ENCODE measurements at places on chromosomes 2 and 18.
A peak's percentile ranks its signal among the peaks of the same experiment; 100 is the strongest.

GRCh38 chr18:26546170-26546874 lies 2.0 kb downstream of the KCTD1 start:
- DNase-seq, result no peak

- DNase-seq, result no peak
Observed at GRCh38 chr18:47748093-47748796, 182.2 kb downstream of the SMAD2 start.

- no peak for DNase-seq
Observed at GRCh38 chr18:6355789-6356589, 58.7 kb downstream of the L3MBTL4 start.

DNA sequence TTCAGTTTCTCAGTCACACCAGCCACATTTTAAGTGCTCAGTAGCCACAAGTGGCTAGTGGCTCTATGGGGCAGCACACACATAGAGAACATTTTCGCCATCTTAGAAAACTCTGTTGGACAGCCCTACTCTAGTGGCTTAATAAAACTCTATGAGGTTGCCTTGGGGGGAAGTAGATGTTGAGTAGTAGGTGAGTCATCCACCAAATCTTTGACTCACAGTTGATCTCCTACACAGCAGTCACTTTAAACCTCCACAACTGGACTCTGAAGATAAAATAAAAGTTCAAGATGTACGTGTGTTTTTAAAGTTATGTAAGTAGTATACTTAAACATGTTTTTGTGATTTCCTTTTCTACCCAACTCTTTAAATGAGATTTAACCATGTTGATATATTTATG lies 379.0 kb downstream of the SETBP1 start:
- peak; percentile 9 for DNase-seq

DNA sequence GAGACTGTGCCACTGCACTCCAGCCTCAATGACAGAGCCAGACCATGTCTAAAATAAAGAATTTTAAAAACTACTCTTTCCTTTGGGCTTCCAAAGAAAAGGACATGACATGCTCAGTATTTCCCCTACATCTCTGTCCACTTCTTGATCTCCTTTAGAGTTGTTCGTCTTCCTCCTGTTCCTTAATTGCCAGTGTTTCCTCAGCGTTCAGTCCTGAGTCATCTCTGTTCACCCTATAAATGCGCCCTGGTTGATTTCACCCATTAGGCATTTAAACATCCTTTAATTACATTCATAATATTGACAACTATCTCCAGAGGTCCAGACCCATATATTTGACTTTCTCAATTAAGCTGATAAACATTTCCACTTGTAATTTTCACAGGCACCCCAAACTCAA lies 64.0 kb downstream of the AAK1 start:
- no peak for DNase-seq

DNA sequence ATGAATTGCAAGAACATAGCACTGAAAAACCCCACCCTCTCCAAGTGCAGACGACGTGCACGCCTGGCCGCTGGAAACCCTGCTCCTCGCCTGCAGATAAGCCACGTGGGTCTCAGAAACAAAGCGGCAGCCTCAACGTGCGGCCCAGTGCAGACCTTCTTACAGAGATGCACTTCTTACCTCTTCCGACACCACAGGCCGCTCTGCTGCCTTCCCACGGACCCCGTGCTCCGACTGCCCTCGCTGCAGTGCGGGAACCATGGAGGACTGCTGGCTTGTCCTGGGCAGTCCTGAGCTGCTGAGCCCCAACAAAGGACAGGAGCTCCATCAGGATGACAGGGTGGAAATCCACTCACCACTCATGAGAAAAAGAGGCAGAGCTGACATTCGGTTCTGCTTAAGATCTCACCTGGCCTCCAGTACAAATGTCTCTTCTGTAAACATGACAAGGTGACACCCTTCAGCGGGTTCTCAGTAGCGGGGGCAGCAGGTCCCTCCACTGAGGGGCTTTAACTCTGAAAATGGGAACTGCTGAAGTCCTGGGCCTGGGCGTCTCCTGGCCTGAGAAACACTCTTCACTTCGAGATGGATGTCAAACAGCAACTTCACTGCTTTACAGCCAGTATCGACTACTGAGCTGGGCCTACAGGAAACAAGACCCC lies 6.2 kb downstream of the COPS9 start:
- no peak for DNase-seq

GRCh38 chr2:179268277-179268925 lies 3.8 kb upstream of the SESTD1 start:
- no peak for DNase-seq

DNA sequence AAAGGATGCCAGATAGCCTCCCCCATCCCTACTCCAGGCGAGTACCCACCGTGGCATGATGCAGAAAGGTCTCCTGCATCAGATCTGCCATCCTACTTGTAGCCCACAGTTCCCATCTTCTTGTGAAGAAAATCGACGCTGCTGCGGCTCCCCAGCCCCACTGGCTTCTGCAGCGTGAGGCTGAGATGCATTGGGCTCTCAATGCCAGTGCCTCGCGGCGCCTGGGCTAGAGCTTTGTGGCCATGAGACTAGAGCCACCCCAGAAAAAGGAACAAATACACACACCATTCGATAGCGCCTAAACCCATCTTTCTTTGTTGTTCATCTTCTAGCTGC lies 2.8 kb downstream of the NOL4 start:
- no peak for DNase-seq

DNA sequence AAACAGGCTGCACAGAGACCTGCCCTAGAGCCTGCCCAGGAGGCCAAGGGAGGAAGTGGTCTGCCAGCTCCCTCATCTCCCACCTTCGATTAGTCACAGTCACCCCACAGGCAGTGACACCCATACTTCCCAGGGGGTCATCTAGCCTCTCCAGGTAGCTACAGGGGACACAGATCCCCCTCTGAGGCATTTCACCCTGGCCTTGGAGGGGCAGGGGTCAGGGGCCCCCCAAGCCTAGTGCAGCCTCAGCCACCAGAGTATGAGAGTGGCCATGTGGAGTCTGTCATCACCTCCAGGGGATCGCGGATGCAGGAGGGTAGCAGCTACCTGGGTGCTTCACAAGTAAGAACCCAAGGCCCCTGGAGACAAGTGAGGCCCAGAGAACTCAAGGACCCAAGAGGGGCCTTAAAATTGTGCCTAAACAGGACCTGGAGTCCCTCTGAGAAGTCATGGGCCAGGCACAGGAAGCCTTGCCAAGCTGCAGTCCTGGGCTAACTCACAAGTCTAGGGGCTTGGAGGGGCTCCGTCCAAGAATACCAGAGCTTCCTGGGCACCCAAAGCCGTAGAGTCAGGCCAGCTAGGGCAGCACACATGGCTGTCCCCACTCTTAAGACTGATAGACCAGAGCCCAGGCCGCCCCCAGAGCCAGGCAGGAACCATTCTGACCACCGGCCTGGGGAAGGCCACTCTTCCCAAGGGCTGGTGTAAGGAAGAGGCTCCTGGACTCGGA lies 354.3 kb upstream of the ID2 start:
- no peak for DNase-seq

GRCh38 chr2:157363612-157364101 lies 38.0 kb upstream of the ERMN start:
- no peak for DNase-seq

GRCh38 chr2:78648558-78648957 lies 376.9 kb upstream of the REG3G start:
- DNase-seq, result no peak

DNA sequence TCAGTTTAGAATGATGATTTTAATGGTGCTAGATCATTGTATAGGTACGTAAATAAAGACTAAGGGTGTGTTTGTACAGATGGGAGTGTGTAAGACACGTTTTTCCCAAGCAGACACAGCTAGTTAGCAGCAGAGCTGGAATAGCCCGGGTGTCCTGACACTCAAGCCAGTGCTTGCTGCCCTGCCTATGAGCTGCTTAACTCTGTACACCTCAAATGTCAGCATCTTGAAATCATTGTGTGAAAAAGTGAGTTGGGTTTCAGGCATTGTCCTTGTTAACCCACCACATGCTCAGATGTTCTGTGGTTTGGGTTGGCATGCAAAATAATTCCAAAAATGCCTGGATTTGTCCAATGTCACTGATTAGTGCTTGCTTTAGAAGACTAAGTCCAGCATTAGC lies 13.0 kb upstream of the TET3 start:
- no peak for DNase-seq

DNA sequence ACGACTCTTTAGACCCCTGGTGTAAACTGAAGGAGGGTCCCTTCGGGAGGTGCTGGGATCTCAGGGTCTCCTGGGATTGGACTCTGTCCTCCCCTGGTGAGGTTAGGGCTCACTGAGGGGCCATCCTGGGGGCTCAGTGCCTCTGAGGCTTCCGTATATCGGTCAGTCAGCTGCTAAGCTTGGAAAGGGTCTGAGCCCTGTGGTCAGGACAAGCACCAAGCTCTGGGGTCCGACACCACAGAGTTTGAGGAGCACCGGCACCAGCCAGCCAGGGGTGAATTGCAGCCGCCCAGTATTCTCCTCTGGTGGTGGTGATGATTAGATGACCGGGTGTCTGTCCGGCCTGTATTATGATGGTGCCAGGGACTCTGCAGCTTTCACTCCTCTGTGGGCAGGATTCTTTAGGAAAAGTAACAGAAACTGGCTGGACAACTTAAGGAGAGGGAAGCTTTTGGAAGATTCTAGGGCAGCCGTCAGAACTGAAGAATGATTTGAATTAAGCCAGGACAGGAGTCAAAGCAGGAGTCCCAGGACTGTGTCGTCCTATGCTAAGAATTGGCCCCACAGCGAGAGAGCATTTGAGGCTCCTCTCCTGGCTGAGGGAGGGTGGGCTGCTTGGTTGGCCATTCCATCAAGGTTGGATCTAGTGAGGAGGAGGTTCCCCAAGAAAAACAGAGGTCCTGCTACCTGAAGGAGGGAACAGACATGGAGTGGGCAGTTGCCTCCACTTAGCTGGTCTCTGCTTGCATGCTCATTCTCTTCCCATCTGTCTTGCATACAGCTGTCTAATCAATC lies 158.6 kb upstream of the HS6ST1 start:
- DNase-seq, result no peak

DNA sequence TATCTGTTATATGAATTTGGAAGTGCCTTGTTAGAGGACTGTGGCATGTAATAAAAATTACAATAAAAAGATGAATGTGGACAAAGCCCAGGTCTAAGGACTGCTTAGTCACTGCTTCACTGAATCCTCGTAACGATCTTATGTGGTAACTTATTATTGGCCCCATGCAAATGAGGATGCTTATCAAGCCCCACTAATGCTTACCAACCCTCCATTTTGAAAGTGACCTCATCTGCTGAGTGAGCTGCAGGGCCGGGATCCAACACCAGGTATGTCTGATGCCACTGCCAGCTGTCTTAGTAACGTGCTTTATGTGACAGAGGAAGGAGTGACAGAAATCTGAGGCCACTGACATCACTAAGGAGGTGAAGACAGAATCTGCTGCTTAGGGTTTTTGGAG lies 65.3 kb upstream of the CCDC85A start:
- no peak for DNase-seq

- peak; percentile 62 for DNase-seq
Observed at GRCh38 chr18:48445540-48445939, 36.4 kb upstream of the ZBTB7C start.

- DNase-seq, result no peak
Observed at GRCh38 chr18:69943021-69943420, 4.7 kb downstream of the CD226 start.

DNA sequence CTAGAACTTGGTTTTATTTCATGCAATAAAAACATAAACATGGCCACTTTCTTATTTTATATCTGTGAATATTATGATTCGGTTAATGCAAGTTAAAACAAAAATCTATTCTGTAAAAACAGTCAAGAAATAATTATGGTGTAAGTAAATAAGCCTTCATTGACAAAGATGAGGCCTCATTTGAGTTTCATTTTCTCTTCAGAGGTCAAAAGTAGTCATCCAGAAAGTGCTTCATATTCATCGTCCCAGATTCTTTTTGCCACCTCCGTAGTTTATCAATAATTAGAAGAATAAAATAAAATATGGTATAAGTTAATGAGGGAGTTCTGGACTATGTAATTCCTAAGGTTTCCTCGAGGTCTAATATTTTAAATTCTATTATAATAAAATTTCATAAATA lies 19.4 kb upstream of the HNRNPA3 start:
- DNase-seq, result no peak

DNA sequence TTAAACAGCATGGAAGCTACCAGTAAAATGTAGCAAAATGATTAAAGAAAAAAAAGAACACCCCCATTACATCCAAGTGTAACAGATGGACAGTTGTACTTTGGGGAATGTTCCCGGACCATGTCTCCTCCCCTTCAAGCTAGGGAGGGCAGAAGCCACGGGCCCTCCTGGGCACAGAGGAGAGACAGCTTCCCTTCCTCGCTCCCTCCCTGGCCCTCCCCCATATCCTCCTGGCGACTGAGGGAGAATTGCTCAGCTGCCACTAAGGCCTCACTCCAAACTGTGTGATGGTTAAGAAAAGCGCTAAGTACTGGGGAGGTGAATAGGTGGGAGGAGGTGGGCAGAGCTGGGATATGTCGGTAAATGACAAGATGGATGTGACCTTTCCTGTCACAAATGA lies 358.0 kb downstream of the HRH4 start:
- DNase-seq, result no peak

DNA sequence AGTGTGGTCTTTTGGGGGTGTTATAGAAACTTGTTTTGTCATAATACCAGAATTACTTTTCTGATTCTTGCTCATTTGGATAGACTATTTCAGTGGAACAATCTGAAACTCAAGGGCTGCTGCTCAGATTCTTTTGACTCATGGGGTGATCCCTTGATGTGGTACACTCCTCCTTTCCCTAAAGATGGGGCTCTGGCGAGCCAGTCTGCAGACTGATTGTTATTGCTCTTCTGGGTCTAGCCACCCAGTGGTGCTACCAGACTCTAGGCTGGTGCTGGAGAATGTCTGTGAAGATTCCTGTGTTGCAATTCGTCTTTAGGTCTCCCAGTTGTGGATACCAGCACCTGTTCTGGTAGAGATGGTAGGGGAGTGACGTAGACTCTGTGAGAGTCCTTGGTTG lies 4.2 kb upstream of the MARS2 start:
- DNase-seq, result no peak

GRCh38 chr2:237234268-237234667 lies 148.6 kb downstream of the COPS8 start:
- no peak for DNase-seq

GRCh38 chr2:190376591-190377245 lies 31.4 kb upstream of the MFSD6 start:
- peak; percentile 69 for DNase-seq

DNA sequence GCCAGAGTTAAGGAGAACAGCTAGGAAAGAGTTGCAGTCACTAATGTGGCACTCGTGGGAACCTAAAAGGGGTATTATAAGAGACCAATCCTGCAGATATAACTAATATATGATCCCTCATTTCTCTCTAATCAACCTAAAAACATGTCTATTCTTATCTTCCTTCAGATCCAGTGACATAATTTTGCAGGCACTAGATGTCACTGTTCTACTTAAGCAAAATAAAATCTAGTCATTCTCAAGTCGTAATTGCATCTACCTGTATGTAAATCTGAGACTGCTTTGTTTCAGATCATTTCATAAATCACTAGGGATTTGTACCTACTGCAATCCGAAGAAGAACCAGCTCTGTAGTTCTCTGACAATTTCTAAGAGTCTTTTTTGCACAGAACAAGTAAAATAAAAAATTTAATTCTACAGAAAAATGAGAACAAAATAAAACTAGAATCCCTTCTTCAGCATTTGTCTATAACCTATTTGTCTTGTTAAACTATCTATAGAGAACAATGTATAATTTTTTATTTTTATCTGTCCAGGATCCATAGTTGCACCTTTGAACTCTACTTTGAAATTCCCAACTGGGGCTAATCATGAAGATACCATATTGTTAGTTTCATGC lies 56.5 kb upstream of the ERBB4 start:
- peak; percentile 17 for DNase-seq
